ENCODE measurements at places on chromosomes 1 and 21. TPM values are rescaled to one million over a fixed set of nuclear protein-coding genes. Genes with fewer than 3 reads are reported as not detected.

CD48 gene
- 7.4 TPM for total RNA-seq

BSDC1 gene
- 73.0 TPM for total RNA-seq

SLC30A10 gene
- total RNA-seq = 11.3 TPM

CYP4A22 gene
- not detected for total RNA-seq

GRCh38 chr1:117665556-117666270 lies 59.9 kb downstream of the TENT5C start:
- DNase-seq = no peak

- no peak for DNase-seq
Measured at GRCh38 chr1:26148887-26149286, 10.0 kb upstream of the FAM110D start.

GRCh38 chr1:119968068-119968492 lies 71.8 kb upstream of the ADAM30 start:
- peak; percentile 65 for DNase-seq

- no peak for DNase-seq
Measured at GRCh38 chr1:50458507-50458906, 35.3 kb upstream of the DMRTA2 start.

DNA sequence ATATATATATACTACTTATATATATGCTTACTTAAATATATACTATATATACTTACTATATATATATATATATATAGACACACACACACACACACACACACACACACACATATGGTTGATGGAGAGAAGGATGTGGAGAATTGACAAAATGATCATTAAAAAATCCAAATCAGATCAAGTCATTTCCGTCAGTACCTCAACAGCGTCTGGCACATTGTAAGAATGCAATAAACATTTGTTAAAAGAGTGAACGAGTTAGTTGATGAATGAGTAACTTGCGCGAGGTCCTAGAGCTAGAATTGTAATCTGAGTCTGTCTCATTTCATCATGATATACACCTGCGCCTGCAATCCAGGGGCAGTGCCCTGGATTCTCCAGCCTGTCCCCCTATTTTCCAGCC lies 243.0 kb upstream of the MAP1LC3C start:
- DNase-seq = no peak
